ENCODE measurements at places on chromosomes 2 and 18.

DNA sequence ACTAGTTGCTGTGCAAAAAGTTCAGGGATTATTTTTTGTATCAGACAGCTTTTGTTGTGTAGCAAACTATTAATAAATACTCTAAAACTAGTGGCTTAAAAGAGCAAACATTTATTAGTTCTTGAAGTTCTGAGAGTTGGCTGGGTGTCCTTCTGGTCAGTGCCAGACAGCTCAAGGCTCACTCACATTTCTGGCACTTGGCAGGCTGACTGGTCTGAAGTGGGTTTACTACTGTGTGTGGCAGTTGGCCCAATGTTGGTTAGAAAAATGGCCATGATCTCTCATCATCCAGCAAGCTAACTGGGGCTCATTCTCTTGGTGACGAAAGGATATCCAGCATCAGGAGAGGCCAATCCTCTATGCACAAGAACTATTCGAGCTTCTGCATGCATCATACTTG is 71.4 kb upstream of the ZNF385B start:
- DNase-seq = no peak

DNA sequence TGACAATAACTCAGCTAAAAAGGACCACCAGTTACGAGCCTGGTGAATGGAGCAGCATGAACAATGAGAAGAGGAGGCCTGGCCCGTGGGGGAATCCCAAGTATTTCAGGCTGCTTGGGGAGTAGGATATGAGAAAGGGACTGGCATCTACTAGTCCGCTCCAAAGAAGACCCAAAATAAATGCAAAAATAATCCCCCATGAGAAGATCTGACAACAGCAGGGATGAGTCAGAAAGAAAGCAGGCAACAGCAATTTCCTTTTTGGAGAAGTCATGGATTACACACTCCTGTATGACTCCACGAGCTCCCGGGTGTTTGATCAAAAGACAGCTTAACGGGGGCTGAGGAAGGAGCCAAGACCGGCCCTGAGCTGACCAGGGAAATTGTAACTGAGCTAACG is 111.4 kb downstream of the SOX11 start:
- DNase-seq = no peak

DNA sequence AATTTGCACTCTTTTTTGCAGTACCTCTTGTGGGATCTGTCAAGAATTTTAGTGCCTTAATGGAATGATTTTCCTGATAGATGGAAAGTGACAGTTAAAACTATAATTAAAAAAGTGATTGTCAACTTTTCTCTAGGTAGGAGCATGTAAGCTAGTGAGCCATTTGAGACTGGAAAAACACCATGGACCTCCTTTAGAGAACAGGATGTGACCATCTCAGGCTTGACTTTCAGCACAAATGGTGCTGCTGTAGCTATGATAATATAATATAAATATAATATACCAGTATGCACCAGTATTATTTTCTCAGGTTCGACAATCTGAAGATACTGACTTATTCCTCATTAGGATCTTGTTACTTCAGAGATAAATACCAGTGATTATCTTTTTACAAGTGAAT is 27.8 kb downstream of the ZNF236 start:
- DNase-seq = no peak

- no peak for DNase-seq
Observed at GRCh38 chr18:75142677-75143076, 66.3 kb downstream of the PTGR3 start.

GRCh38 chr18:59610546-59611140 is 86.6 kb downstream of the CCBE1 start:
- no peak for DNase-seq
